NCI-H146 (cell line): ENCODE measurements at places on chromosomes 6 and 20.

- DNase-seq: no peak
Observed at GRCh38 chr6:16251706-16252105, 13.3 kb downstream of the GMPR start.

DNA sequence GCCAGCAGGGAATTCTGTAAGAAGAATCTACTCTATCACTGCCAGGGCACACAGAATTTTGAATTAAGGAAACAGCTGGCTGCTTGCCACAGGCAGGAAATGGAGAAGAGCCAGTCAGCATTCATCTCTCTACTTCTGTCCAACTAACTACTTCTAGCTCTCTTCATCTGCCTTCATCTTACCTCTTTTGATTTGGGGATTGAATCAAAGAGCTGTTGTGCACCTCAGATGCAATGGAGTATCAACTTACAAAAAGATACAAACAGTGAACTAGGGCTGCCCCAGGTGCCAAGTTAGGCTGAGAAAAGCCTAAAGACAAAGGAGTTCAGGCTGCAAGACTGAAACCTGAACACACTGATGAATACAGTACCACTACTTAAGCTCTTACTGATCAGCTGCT lies 82.0 kb downstream of the PTPRK start:
- no peak for DNase-seq

DNA sequence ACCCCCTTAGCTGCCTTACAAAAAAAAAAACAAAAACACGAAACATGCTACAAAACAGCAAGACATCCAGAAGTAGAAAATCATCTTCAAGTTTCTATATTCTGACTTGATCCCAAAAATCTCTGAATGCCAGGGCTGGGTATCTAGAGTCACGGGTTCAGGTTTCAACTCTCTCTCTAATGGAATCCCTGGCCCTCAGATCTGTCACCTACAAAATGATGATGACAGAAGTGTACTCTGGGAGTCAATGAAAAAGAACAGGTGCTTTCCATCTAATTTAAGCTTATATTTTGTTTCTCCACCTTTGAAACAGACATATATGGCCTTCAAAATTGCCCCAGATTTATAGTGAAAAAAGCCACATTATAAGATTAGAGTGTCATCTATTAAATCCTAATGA lies 18.3 kb downstream of the RTN4IP1 start:
- DNase-seq: no peak

DNA sequence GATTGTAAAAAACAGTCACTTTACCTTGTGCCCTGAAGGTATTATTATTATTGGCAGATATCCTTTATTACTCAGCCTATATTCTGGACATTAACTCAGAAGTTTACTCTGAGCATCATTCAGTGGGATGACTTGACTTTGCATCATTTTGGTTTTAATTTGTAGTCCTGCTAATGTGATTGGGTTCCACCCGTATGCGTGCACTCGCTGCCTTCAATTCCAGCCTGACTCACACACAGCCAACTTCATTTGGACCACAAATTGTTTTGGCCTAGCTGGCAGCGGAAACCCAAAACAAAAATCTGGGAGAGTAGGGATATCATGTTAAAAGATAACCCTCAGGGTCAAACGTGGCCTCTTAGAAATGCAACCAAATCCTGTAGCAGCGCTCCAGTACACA lies 704.4 kb upstream of the SLC35B3 start:
- no peak for DNase-seq

DNA sequence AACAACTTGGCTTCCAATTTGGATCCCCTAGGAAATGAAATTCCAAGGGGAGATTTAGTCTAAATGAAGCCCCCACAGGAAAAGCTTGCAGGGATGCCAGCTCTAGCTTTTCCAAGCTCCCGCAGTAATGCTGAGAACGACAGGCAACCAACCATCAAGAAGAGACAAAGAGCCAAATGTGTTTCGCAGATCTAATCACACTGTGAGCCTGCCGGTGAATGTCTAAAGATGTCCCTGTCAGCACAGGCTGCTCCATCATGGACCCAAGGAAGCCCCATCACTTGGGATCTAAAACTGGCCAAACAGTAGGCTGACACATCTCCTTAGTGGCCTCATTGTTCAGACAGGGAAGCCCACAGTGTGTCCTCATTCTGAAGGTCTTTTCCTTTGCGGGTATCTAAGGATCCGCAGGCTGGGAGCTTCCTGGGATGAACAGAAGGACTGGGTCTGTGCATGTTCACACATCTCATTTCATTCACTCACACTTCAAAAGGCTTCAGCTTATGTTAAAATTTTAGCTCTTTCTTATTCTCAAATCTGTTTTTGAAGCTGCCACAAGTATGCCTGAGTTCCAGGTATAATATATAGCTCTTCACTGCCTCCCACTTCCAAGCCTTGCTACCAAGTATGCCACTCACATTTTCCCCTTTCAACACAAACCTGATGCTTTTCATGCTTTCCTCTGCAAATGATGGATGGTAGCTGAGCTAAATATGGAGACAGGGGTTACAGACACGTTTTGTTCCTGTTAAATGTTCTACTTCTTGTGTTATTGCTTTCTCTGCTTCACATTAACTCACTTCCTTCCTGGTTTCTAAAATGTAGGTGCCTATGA lies 229.8 kb downstream of the HIVEP2 start:
- DNase-seq: no peak

DNA sequence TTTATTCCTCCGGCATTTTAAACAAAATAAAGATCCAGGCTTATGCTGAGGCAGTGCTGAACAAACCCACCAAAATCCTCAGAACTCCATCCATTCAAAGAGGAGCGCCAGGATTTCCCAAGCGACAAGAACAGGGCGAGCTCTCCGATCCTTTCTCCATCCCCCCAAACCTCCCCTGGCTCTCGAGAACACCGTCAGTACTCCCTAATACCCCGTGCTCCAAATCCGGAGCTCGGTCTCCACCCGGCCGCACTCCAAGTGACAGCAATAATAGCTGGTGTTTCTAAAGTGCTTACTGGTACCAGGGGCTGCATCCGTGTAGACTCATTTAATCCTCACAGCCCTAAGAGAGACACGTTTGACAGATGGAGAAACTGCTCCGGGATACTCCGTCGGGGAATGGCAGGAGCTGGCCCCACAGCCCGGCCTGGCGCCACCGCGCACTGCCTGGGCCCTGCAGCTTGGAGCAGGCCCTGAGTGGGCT lies 277.1 kb upstream of the QKI start:
- DNase-seq: no peak

DNA sequence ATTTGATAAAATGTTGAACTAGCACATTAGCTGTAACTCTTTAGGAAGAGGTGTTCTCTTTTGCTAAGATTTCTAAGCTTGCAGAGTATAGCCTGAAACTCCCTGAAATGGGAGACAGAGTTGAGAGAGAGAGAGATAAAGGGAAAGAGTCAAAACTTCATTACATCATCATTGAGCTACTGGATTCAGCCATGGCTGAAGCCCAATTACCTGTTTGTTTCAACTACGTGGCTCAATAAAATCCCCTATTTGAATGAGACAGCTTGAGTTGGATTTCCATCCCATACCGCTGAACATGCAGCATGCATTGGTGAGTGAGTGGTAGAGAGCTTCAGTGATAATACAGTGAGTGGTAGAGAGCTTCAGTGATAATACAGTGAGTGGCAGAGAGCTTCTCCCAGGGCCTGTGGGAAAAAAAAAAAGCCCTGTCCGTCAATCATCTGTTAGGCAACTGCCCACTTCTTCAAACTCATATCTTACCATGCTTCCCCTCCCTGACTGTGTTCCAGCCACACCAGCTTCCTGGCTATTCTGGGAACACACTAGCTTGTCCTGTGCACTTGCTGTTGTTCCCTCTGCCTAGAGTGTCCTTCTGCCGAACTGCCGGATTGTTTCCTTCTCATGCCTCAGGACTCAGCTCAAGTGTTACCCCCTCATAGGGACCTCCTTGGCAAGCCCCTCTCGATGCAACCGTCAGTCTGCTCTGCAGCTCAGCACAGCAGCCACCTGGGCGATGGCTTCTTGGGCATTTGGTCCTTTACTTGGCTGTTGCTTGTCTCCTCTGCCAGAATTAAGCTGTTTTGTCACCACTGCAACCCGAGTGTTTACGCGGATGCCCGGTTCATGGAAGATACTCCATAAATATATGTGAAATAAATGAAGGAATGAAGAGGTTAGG lies 91.3 kb upstream of the EYA2 start:
- no peak for DNase-seq
